ENCODE measurements at places on chromosomes 13 and 19.

DNA sequence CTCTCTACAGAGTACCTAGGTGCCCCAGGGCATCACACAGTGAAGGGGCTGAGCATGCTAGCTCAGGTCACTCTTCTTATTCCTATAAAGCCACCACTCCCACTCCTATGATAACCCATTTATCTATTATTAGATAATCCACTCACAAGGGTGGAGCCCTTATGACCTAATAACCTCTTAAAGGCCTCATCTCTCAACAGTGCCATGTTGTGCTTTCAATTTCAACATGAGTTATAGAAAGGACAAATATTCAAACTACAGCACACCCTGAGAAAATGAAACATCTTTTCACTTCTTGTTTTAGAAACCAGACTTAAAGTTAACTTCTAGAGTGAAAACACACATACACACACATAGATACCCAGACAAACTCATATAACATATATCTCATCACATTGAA is 1494.9 kb upstream of the MIR17HG start:
- no peak for DNase-seq

- DNase-seq = no peak
Observed at GRCh38 chr13:42334329-42334706, 62.4 kb downstream of the AKAP11 start.

GRCh38 chr19:11159598-11160439 is 4.2 kb upstream of the SPC24 start:
- DNase-seq = no peak

GRCh38 chr13:51935326-51936171 is 73.8 kb downstream of the CCDC70 start:
- no peak for DNase-seq

- DNase-seq = no peak
Observed at GRCh38 chr13:101447852-101448251, 4.6 kb upstream of the ITGBL1 start.

GRCh38 chr19:48629599-48630295 is 7.4 kb downstream of the DBP start:
- DNase-seq = no peak

- DNase-seq = peak; percentile 94
Observed at GRCh38 chr19:18683109-18683957, at the start of gene CRTC1. TSS of gene CRTC1 (plus strand) at chr19:18683680. CDS start at chr19:18683703, 23 bp downstream.

DNA sequence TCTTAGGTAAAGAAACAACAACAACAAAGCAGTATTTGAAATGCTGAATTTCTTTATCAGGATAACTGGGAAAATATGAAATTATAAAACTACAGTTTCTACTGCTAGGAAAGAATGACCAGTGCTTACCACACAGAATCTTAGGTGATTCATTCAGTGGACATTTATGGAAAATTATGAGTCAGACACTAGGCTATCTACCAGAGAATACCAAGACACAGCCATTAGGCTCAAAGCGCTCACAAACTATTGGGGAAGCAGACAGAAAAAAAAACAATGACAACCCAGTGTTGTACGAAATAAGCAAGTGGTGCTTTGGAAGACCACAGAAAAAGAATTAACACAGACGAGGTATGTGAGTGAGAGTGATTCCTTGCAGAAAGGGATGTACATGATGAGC is 1019.5 kb downstream of the PCDH9 start:
- no peak for DNase-seq

DNA sequence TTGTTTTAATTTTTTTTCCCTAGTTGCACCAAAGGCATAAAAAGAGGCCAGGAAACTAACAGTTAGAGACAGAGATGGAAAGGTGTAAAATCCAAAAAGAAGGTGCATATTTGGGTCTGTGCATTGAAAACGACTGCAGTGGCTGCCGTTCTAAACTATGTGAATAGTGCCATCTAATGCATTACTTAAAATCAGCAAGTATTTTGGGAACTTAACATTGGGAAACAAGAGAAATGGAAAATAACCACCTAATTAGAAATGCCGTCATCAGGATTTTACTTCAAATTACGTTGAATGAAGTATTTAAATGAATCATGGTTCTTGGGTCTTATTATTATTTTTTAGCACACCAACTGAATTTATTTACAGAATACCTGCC is 189.5 kb upstream of the MIR17HG start:
- DNase-seq = no peak

- no peak for DNase-seq
Observed at GRCh38 chr19:13888281-13888680, 11.3 kb downstream of the NANOS3 start.

- no peak for DNase-seq
Observed at GRCh38 chr19:46902402-46902766, 41.6 kb downstream of the ARHGAP35 start.

GRCh38 chr13:89660752-89661151 is 1686.7 kb upstream of the MIR17HG start:
- no peak for DNase-seq

DNA sequence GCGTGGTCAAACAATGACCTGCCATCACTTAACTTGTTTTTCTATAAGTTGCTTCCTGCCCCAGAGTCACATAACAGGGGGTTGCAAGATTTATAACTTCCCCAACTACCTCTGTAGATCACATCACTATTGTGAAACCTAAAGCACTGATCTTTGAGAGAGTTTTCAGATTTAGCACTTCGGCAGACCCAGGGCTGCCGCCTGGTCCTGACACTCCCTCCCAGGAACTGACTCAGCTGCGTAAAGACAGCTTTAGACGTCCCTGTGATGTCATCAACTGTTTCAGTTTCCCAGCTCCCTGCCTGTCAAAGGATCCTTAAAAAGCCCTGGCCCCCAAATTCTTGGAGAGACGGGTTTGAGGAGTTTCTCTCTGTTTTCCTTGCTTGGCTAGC is 33.3 kb downstream of the IGFL2 start:
- no peak for DNase-seq

GRCh38 chr13:103291226-103291625 is 225.0 kb upstream of the SLC10A2 start:
- no peak for DNase-seq

- no peak for DNase-seq
Observed at GRCh38 chr19:2359992-2360685, at the start of gene TMPRSS9. TSS of gene TMPRSS9 (plus strand) at chr19:2360265. CDS start at chr19:2389786, 29,521 bp downstream.

DNA sequence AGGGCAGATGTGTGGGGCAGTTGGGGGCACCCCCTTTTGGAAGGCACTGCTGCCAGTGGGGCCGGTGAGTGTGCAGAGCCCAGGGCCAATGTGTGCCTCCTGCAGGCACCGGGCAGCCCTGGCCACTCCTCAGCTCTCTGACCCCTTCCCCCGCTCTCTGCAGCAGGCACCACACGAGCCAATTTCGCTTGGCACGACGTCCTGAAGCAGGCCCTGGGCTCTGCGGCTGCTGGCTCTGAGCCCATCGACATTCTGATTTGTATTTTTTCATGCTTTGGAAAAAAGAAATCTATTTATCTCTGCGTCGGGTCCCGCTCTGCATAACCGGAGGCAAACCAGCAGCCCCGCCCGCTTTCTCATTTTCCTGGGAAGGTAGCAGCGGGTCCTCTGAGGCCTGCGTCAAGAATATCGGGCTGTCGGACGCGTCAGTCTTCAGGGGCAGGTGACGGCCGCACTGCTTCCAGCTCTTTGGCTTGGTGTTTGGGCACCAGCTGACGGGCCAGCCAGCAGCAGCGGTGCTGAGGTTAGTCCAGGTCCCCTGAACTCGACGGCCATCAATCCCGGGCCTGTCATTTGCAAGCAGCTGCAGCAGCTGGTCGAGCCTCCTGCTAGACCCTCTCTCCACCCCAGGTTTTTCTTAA is 134.3 kb downstream of the KDM4B start:
- no peak for DNase-seq

DNA sequence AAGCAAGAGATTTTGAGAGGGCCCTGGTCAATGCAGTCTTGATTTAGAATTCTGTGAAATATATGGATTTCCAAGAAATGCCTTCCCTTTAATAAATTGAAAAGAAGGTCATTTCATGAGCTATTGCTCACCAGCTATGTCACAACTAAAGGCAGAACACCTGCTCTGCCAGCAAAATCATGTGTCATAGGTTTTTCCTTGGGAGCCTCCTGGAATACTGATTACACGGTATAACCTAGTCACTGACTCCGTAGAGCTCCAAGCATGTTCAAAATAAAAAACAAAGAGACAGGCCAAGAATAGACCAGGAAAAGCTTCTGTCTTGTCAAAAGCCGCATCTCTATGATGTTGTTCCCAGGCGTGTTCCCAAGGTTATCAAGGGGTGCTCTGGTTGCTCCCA is 45.5 kb downstream of the HSPH1 start:
- DNase-seq = no peak

GRCh38 chr13:71290963-71291841 is 575.8 kb downstream of the DACH1 start:
- peak; percentile 59 for DNase-seq

DNA sequence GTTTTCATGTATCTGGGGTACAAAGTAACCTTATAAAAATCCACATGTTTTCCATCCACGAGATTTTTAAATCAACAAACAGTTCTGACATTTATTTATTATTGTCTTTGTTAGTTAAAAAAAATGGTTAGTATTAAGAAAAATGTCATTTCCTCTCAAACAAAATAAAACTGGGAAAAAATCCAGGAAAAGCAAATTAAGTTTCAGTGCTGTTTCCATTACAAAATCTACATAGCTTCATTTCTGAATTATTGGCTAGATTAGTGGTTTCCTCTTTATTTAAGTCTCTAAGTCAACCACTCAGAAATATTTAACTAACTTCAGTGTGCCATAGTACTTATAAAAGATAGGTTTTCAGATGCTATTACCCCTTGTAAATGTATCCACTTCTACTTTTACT is 49.1 kb downstream of the MZT1 start:
- no peak for DNase-seq

GRCh38 chr19:48171710-48172109 is 1.2 kb downstream of the ZSWIM9 start:
- no peak for DNase-seq

DNA sequence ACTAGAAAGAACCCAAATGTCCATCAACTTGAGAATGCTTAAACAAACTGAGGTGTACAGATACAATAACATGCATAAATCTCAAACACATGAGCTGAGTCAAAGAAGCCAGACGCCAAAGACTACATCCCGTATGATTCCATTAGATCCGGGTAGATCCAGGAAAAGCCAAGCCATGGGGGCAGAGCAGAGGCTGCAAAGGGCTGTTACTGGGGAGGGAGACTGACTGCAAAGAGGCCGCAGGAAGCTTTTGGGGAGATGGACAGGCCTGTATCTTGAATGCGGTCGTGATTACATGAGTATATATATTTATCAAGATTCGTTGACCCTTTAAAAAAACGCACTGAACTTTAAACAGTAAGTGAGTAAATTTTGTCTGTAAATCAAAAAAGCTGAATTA is 28.7 kb downstream of the GGACT start:
- DNase-seq = no peak

GRCh38 chr13:33275916-33276315 is 9.6 kb downstream of the STARD13 start:
- DNase-seq = no peak

DNA sequence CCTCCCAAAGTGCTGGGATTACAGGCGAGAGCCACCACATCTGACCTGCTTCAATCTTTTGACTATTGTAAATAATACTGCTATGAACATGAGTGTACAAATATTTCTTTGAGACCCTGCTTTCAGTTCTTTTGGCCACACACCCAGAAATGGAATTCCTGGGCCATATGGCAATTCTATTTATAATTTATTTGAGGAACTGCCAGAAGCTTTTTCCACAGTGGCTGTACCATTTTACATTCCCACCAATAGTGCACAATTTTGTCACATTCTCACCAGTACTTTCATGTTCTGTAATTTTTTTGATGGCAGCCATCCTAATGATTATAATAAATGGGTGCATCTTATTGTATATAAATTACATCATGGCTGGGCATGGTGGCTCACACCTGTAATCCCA is 13.7 kb upstream of the FCER2 start:
- no peak for DNase-seq

- no peak for DNase-seq
Observed at GRCh38 chr19:48452289-48453190, 2.8 kb upstream of the KCNJ14 start.

- DNase-seq = no peak
Observed at GRCh38 chr13:36355632-36356031, 9.4 kb upstream of the SPART start.

DNA sequence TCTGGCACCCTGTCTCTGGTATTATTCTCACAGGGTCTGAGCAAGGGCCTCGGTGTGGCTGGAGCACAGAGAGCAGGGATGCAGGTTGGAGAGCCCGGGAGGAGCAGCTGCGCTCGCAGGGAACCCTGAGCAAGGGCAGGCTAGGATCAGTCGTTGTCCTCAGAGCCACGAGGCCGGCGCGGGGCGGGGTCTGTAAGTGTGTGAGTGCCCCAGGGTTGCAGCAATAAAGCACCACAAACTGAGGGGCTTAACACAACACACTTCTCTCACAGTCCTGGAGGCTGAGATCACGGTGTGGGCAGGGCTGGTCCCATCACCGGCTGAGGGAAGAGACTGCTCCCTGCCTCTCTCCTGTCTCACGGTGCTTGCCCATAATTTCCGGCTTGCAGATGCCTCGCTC is 38.5 kb upstream of the GGACT start:
- no peak for DNase-seq

DNA sequence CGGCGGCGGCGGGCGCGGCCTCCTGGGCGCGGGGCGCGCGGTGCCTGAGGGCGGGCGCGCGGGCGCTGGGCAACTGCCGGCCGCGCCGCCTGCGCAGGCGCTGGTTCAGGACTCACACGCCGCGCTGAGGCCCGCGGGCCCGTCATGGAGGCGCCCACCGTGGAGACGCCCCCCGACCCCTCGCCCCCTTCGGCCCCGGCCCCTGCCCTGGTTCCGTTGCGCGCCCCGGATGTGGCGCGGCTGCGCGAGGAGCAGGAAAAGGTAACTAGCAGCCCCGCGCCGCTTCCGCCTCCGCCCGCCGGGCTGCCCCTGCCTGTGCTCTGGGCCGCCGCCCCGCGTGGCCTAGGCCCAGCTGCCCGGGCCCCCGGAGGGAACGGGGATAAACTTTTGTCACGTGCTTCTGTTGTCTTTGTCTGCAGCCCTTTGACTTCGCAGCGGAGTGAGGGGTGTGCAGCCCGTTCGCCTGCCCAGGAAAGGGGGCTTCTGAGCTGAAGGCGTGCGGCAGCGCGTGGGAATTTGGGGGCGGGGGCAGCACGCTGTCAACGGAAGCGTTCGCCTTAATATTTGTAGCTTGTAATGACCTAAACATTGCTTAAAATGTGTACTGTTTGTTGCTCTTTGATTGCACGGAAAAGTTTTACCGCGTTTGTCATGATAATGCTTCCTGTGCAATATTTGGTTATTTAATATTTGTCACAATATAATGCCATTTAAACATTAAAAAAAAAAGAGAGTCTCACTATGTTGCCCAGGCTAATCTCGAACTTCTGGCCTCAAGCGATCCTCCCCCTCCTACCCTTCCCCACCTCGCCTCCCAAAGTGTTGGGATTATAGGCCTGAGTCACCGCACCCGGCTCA is 594 bp downstream of the URI1 start:
- peak; percentile 82 for DNase-seq

DNA sequence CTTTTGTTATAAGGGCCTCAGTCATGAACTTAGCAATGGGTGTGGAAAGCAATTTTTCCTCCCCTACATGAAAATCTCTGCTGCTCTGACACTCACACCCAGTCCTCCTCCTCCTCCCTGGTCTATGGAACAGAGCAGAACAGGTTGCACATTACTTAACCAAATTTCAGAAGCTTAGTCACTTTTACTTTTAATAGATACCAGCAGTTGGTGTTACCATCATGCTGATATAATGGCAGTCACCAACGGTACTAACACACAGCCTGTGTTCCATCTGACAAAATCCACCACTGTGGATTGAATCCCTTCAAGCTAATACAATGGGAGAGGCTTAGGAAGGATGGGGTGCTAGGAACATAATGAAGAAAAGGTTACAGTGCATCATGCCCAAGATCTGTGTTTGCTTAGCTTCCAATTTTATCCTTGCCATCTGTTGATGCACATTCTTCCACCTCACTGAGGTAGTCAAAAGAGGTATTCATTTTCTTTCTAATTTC is 9.8 kb downstream of the TPT1 start:
- no peak for DNase-seq

GRCh38 chr13:80388506-80388905 is 47.6 kb upstream of the SPRY2 start:
- no peak for DNase-seq
